ENCODE measurements at places on chromosomes 3 and 15.

DNA sequence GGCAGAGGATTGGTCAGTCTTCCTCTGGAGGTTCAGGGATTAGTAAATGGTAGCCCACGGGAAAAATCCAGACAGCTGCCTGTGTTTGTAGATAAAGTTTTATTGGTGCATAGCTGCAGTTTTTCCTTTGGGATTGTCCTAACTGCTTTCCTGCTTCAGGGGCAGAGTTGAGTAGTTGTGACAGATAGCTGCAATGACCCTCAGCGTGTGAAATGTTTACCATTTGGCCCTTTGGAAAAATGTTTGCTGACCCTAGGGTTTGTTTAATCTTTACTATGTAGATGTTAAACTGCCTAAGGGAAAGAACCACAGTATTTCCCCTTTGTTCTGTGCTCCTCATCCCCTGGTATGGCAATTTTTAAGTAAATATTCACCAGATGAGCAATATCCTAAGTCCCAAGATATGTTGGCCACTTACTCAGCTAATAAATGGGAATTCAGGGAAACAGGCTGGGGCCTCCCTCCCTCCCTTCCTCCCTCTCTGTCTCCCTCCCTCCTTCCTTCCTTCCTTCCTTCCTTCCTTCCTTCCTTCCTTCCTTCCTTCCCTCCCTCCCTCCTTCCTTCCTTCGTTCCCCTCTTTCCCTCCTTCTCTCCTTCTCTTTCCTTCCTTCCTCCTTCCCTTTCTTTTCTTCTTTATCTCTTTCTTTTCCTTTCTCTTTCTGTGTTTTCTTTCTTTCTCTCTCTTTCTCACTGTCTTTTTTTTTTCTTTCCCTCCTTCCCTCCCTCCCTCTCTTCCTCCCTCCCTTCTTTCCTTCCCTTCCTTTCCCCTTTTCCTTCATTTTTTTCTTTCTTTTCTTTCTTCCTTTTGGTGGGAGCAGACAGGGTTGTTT is 234.6 kb upstream of the BHLHE40 start:
- DNase-seq, result no peak

DNA sequence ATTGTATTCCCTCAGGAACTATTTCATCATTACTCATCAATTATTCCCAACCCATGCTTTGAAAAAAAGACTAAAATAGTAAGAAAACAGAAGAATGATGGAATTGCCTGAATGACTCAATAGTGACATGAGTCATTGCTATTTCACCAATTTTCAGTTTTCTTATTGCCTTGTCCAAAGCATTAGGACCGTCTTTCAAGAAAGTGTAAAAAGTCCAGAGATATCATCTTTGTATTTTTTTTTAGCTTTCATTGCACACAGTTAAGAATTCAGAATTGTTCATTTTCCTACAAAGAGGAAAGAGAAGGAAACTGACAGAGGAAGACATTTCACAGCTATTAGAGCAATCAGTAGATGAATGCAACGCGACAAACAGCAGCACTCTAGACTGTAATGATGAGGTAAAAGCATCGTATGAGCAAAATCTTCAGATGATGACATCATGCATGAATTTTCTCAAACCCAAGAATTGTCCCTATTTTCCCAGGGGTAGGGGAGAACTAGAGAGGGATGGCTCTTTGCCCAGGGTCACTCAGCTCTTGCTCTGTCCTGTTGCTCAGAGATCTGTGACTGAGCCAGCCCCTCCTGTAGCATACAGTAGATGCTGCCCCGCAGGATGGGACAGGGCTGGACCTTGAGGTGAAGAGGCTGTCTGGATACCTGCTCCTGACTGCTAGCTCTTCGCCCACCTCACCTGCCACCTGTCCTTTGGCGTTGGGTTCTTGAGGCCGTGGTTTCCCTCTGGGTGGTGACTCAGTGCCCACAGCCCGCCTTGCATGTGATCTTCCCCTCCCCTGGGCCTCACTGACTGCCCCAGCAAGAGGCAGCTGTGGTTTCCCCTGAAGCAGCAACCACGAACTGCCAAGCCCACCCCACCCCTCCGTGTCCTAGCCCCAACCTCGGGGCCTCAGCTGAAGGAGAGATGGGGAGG is 84.8 kb downstream of the PPCDC start:
- peak; percentile 89 for DNase-seq

GRCh38 chr15:84669726-84670125 is 11.7 kb upstream of the NMB start:
- no peak for DNase-seq

- DNase-seq, result no peak
Observed at GRCh38 chr3:127552038-127552437, 38.5 kb downstream of the TPRA1 start.

DNA sequence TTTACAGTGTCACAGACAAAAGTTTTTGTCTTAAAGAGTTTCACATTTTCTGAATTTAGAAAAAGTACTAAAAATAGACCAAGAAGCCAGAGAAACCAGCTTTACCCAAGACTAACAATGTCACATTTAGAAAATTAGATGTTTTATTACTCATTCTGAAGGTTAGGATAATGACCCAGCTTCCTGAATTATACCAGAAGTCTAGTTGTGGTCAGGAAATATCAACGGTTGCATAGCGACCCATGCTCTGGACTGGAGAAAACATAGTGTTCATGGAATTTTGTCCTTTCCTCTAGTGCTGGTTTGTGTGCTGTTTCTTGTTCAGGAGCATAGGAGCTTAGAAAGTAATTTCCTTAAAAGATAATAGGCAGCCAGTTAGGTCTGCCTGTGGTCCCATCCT is 59.0 kb downstream of the DPPA2 start:
- peak; percentile 37 for DNase-seq

DNA sequence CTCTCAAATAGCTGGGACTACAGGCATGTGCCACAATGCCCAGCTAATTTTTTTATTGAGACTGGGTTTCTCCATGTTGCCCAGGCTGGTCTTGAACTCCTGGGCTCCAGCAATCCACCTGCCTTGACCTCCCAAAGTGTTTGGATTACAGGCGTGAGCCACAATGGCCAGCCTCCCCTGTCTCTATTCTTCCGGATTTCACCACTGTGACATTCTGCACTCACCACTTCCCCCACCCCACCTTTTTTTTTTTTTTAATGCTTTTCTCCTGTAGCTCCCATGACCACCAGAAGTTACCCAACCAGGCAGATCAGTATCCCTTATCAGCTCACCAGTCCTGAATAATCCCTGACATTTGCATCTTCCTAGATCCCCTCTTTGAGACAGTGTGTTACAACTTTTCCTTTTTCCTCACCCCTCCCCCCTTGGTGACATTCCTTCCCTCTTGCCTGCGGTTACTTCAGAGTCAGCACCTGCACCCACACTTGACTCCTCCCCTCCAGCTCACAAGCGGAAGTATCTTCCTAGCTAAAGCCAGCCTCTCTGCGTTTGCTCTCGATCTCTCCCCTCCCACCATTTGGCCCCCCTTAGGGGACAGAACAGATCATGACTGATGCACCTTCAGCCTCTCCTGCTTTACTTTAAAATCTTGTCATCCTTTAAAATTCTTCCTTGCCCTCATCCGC is 13.5 kb upstream of the ZNF592 start:
- DNase-seq, result no peak

DNA sequence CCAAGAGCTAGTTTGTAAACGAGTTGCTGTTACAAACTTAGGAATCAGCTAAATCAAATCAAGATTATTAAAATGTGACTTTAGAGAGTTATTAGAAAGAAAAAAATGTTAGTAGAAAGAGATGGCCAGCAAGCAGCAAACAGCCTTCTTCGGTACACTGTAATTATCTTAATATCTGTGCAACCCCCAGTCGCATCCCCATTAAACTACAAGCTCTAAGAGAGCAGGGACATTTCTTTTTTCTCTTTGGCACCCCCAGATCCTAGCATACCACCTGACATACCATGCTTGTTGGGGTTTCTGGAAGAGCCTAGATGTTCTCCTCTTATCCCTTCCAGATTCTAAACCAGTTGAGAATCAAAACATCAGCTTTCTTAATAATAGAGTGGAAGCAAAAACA is 45.1 kb upstream of the LIPC start:
- no peak for DNase-seq

DNA sequence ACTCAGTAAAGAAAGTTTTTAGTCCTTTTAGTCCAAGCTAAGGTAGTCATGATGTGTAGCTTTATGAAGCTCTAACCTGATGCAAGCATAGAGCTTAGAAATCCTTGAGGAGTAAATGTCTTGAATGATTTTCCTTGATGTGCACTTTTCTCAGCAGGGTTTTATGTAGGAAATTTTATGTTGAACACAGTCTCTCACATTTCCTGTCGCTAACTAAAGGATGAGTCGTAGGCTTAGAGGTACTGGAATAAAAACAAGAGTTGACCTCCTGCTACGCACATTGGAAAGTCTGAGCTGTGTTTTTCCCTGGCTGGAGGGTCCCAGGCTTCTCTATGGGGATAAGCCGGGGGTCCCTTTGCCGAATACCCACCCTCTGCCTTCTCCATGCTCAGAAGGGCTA is 34.7 kb upstream of the ZPLD1 start:
- no peak for DNase-seq

- DNase-seq, result no peak
Observed at GRCh38 chr15:23402544-23402943, 44.5 kb downstream of the GOLGA6L2 start.

DNA sequence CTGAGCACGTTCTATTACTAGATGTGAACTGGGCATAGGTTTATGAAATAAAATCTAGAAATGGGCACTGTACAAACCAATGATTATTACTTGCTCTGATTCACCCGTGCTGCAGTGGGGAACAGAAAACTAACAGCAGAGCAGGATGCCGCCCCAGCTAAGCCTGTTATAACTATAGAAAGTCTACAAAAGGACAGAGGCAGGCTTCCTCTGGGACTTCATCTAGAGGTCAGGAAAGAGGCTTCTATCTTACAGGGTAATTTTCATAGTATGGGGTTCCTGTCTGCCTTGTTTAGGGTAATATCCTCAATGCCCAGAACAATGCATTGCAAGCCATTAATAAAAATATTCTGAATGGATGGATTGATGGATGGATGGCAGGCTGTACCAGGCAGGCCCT is 177.0 kb upstream of the TBL1XR1 start:
- DNase-seq, result no peak

DNA sequence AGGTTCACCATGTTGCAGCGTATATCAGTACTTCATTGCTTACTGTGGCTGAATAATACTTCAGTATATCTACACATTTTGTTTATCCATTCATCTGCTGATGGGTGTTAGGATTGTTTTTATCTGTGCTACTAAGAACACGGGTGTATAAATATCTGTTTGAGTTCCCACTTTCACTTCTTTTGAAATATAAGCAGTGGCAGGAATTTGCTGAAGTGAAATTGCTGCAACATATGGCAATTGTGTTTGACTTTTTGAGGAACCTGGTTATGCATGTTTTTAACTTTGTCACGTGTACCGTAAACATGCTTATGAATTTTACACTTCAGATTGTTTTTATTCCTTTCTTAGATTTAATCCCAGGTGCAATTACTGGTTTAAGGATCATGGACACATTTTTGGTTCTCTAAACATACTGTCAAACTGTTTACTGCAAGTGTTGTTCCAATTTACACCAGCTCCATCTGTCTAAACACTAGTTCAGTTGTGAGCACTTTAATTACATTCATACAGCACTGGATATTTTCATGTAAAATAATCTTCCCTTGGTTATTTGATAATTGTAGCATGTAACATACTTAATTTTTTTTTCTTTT is 23.1 kb downstream of the TRAK1 start:
- DNase-seq, result no peak

- DNase-seq, result no peak
Observed at GRCh38 chr3:152291649-152292066, 22.9 kb downstream of the MBNL1 start.

- no peak for DNase-seq
Observed at GRCh38 chr15:65818927-65819562, 27.0 kb upstream of the DENND4A start.

- DNase-seq, result no peak
Observed at GRCh38 chr3:184693011-184693975, 18.6 kb downstream of the MAGEF1 start.

DNA sequence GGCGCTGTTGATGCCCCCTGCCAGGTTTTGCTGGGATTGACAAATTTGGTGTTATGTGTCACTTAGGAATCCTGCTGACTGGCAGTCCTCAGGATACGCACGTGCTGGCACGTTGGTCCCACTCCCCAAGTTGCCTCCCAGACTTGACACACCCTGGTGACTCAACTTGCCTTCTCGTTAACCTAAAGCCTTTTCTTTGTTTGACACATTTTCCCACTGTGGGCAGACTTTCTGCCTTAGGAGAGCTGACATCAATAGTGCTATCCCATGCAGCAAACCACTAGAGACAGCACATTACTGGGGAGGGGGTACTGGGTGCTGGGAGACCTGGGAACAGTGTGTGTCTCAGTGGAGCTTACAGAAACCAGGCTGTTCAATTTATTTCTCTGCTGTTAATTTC is 104.3 kb downstream of the OXNAD1 start:
- DNase-seq, result no peak

DNA sequence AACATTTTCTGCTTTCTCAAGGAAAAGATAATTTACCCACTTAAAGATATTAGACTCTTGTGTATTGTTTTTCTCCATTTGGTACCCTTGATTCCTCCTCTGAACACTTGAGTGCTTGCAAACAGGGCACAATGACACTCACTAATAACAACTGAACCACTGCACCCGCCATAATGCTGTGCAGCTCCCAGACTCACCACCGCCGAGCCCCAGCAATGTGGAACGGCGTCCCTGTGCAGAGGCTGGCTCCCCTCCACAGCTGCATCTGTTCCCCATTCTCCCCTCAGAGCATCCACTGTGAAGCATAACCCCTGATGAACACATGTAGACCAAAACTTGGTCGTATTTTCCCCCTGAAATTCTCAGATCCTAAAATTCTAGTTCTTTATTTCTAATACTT is 276.2 kb upstream of the PLSCR5 start:
- DNase-seq, result no peak

DNA sequence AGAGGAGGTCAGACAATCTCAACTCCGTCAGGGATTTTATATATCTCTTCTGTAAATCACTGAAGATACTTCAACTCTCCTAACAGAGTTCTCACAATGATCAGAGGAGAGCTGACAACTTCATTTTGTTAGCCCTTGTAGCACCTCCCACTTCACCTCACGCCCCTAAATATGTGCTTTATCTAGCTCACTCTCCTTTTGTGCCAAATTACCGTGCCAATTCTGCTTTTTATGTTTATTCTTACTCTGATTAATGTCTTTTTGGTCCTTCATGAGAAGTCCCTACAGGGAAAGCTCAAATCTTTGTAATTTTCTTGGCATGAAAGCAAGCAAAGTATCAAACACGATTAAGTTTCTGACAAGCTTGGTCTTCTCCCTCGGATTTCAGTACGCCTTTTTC is 636.1 kb upstream of the NAALADL2 start:
- no peak for DNase-seq

DNA sequence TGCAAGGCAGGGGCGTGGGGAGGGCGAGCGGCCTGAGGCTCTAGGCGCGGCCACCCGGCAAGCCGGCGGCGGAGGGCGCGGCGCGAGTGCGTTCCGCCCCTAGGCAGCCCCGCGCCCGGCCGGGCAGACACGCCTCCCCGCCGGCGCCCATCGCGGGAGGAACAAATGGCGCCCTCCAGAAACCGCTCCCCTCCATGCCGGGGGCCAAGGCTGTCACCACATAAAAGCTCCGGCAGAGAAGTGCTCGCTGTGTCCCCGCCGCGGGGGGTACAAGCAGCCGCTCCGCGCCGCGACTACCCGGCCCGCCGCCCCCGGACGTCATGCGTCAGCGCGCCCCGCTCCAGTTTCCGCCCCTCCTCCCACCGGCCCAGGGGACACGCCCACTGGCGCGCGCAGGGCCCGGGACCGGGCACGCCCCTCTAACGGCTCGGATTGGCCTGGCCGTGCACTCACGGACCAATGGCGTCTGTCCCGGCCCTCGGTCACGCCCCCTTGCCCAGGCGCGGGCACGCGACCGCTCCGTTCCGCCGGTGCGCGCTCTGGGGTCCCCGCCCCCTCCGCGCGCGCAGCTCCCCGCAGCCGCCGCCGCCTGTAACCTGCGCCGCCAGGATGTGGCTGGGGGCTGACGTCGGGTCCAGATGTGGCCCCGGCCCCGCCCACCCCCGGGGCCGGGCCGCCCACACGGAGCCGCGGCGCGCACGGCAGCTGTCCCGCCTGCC is at the start of gene KLF13:
TSS of gene KLF13 (plus strand) at position 680 of the 719 bp plus-strand sequence. CDS start 378 bp downstream, outside the sequence.
- peak; percentile 96 for DNase-seq
